SK-N-SH (cell line): ENCODE measurements at places on chromosomes 6 and 20.

GRCh38 chr6:33192105-33192646 lies at the start of gene COL11A2:
Gene COL11A2, minus strand, starts transcription at chr6:33192467. Its CDS starts 227 bp downstream, at chr6:33192240.
- peak; percentile 73 for DNase-seq

DNA sequence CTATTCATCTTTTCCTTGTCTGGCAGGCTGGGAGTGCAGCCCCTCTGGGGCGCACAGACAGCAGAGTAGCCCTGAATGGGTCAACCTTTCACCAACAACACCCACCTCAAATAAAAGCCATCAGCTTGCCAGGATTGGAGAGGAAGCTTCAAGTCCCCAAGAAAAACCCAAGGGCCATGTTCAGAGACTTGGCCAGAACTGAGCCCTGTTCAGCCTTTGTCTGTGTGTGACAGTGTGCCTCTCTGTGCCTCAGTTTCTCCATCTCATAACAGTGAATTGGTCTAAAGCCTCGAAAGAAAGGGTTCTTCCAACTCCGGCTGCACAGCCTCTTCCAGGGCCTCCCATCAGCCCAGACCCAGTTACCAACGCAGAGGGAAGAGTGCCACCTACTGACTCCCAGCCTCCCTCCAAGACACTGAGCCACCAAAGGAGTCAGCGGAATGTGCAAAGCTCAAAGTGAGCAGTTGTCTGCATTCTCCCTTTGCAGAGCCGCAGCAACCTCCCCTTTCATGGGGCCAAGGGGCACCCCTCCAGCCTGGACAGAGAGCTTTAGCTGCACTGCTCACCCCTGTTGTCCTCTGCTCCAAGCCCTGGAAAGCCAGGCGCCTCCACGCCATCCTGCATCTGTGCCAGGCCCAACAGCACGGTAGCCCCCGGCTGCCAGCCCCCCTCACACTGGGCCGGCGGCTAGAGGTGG lies 82.7 kb upstream of the TOP1 start:
- peak; percentile 83 for DNase-seq

GRCh38 chr20:38338849-38339520 lies 7.3 kb upstream of the LBP start:
- DNase-seq = no peak

GRCh38 chr6:56419191-56419590 lies 171.8 kb upstream of the COL21A1 start:
- no peak for DNase-seq

DNA sequence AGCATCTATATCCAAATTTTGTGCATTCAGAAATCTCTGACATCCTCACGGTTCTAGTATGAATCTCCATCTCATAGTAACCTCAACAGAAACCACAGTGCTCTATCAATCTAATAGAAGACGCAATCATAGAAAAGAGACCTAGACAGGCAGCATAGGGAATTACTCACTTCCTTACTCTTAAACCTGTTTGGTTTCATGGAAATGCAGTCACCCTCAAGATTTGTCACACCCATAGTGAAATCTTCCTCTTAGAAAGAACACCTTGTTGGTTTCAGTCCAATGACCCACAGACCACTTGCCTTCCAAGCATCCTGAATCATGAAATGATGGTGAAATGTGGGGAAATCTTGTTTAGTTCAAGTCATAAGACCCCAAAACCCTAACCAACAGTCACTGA lies 166.1 kb upstream of the PRDM1 start:
- no peak for DNase-seq

DNA sequence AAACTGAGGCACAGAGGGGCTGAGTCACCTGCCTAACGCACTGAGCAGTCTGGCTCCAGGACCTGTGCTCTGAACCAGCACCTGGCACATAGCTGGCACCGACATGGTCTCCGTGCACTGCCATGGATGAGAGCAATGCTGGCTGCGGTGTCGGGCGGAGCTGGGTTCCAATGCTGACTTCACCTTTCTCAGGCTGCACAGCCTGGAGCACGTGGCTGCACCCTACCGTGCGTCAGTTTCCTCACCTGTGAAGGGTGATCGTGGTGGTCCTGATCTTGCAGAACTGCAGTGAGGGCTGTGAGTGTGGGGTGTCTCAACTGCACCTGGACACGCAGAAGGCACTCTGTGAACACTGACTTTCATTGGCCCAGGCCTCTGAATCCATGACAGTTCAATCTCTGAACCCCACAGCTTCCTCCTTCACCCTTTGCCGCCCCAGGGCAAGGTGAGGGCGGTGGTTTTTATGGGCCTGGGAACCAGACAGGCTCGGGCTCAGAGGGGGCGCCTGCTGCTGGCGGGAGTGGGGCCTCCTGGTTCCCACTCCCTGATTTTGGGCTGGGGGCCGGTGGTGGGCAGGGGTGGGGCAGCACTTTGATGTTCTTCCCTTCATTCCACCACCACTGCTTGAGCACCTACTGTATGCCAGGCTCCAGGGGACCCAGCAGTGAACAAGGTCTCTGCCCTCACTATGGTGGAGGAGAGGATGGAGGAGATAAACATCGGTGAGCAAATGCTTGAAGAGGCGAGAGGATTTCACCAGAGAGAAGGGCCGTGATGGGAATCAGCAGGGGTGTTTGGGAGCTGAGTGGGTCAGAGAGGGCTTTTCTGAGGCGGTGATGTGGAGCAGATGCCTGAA lies 102.9 kb downstream of the CEBPB start:
- no peak for DNase-seq

DNA sequence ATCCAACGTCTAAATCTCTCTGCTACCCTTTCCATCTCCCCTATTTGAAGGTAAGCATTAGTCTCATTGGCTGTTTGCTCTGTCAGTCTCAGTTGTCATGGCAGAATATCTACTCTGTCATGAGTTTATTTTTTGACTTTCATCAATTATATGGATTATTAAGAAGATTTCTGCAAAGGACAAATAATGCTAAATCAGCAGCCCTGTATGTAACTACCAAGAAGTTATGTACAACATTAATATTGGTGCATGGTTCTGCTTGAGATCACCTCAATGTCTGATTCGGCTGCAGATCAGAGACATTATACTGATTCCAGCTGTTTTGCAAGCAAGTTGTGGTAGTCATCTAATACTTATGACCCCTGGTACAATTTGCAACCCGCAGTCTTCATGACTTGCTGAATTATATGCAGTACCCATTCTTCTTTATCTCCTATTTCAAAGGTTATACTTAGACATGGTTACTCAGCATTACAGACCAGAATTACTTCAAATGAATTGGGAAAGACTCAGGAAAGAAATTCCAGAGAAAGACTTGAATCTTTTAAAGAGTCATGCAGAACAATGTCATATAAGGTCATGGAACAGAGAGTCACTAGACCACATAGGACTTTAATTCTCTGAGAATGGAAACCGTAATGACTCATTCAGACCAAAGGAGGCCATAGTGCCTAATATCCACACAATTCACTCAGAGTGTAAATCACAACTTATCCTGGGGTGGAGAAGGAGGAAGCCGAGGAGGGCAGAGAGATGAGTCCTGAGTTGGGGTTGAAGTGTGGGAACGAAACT lies 201.4 kb downstream of the IBTK start:
- DNase-seq = no peak

DNA sequence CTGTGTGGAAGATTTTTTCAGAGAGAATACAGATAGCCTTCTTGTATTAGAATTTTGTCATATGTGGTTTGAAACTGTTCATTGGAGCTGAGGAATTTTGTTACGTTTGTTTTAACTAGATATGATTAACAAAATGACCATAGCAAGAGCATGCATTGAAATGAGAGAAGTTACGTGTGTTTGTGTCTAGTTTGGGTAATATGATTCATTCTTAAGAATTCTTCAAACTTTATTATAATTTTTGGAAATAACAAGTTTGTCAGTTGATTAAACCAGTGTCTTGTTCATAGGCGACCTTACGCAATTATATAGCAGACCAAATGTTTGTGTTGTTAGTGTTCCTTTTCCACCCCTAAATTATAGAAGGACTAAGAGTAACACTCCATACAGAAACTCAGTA lies 5.5 kb downstream of the GMNN start:
- no peak for DNase-seq

DNA sequence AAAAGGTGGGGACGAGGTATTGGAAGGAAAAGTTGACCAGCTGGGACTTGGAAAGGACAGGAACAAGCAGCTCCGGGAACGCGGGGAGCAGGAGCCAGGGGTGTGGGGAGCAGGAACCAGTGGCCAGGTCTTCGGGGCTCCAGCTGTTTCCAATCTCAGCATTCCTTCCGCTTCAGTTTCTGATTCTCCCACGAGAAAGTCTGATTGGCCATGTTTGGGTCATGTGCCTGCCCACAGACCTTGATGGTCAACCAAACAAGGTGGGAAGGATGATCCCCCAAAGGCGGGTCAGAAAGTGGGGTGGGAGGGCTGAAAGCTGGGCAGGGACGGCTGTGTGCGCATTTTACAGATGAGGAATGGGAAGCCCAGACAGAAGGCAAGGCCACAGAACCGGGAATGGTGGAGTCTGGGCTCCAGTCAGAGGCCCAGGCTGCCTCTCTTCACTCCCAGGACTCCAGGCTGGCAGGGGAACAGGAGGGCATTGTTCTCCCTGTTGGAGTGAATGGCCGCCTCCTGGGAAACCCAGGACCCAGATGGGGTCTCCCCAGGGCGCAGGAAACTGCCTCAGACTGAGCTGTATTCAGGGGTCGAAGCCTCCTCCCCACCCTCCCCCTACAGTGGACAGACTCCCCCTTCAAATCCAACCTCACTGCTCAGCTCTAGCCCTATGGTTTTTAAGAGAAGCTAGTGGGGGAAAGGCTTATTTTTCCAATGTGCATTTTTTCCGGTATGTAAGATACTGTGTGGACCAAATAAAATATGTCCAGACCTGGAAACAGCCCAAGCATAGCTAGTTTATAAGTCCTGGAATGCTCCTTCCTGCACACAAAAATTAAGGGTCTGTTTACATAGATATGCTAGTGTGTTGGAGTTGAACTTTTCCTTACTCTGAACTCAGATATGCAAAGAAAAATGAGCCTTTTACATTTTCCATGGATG lies 12.2 kb upstream of the PTGIS start:
- DNase-seq = no peak

DNA sequence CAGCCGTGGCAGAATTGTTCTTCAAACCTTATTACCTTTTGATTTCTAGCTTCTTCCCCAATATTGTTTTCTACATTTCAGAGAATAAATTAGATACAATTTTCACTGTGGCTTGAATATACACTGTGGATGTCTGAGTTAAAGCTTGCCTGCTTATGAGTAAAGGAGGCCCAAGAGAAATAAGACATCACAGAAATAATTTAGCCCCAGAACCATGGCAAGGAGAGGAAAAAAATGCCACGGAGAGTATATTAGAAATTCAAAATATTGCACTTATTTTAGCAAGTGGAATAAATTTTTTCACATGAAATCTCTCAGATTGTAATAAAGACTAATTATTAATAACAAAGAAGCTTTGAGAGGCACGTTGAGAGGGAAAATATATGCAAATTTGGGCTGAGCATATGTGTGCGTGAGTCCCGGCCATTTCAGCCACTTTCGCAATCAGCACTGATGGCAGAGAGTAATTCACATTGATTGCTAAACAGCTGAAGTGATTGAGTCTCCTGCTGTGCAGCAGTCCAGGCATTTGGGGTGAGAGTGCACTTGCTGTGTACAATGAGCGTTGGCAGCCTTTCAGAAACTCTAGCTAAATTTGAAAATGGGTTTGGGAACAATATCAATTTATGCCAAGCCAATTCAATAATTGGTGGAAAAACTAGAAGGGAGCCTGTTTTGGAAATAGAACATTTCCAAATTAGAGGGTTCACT lies 596.0 kb downstream of the EPM2A start:
- peak; percentile 4 for DNase-seq

- DNase-seq = no peak
Measured at GRCh38 chr20:48749437-48749836, 78.4 kb downstream of the PREX1 start.

DNA sequence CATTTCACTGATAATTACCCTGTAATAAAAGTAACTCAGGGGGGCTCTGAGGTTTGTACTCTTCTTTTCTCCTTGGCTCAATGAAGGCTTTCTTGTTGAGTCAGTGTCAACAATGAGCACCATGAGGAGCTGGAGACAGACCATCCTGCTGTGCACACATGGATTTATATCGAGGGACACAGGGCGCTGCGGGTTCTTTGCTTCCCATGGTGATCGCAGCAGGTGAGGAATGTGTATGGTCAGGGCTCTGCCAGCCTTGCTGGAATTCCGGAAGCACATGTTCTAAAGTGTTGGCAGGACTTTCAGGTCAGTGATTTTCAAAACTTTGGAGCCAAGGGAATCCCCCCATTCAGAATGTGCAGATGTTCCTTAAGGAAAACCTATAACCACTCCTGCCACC lies 27.1 kb downstream of the SMOC2 start:
- no peak for DNase-seq

DNA sequence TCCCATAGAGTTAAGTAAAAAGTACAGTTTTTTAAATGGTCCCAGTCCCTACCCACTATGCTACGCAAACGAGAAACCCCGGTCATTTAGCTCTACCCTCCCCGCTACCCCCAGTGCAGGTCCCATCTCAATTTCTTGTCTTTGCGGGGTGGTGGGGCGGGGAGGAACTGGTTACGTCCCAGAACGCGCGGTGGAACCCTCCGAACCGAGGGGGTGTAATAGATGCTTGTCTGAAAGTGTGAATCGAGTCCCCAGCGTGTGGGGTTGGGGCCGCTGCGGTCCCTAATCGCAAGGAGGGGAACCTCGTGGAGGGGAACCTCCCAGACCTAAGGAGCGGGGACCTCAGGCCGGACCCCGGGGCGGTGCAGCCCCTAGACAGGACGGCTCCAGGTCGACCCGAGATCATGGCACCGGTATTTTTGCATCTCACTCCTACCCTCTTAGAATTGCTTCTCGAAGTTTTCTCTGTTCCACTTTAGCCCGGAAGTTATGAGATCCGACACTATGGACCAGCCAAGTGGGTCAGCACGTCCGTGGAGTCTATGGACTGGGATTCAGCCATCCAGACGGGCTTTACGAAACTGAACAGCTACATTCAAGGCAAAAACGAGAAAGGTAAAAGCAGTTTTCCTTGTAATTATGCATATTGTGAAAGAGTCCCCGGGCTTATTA lies 779 bp downstream of the HEBP2 start:
- no peak for DNase-seq

GRCh38 chr6:156886409-156886808 lies 109.2 kb downstream of the ARID1B start:
- DNase-seq = no peak

GRCh38 chr6:41289815-41290214 lies 3.3 kb upstream of the TREM1 start:
- no peak for DNase-seq

DNA sequence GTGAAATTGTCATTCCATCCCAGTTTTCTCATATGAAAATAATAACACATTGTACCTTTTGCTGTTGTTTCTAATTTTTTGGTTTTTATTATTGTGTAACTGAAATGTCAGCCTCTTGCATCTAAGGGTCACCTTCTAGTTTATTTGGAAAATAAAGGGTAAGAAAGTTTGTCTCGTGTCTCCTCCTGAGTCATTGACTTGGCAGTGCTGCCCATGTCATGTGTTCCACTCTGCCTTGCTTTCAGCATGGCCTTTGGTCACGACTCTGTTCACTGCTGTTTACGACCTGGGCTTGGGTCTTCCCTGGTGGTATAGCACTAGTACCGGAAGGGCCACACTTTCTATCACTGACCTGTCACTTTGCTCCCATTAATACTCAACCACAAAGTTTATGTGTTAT lies 171.4 kb upstream of the RSPO3 start:
- no peak for DNase-seq

GRCh38 chr20:8049310-8049709 lies 29.7 kb upstream of the TMX4 start:
- DNase-seq = no peak

- DNase-seq = no peak
Measured at GRCh38 chr20:54197621-54198604, 10.0 kb upstream of the PFDN4 start.
